ENCODE measurements at places on chromosomes 3 and 15. TPM values are rescaled to one million over a fixed set of nuclear protein-coding genes. Genes with fewer than 3 reads are reported as not detected.

The SHQ1 gene
- total RNA-seq: 14.4 TPM

GRCh38 chr3:195119461-195120266 is 151.3 kb downstream of the XXYLT1 start:
- no peak for DNase-seq

GRCh38 chr3:106228271-106228670 is 359.5 kb upstream of the CBLB start:
- DNase-seq: no peak

The MYL3 gene
- not detected for total RNA-seq

DNA sequence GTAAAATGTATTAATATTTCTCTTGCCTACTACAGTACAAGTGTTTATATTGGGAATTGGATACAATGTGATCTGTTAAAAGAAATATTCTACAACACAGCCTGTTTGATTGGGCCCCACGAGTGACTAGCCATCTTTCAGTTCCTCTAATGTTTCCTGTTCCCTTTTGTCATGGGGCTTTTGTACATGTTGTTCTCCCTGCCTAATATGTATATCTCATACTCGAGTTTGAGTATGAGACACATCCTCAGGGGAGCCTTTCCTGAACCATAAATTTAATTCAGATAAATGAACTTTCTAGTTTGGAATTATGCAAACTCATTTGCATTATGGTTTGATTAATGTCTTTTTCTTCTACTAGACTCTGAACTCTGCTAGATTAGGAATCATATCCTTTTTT is 65.5 kb downstream of the MEF2A start:
- no peak for DNase-seq

DNA sequence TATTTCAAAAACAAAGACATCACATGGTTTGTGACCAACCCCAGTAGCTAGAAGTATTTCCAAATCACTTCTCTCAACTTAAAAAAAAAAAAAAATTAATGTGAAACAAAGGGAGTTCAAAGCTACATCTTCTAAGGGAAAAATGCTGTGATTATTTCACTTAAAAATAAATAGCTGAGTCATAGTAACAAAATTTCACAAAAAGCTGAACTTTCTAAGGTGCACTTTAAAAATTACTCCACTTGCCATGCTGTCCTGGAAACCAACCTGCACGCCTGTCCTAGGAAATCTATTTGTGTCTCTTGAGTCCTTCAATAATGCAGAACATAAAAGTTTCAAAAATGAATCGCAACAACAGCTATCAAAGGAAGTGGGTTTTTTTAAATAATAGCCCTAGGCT is 1.8 kb downstream of the ACAP2 start:
- no peak for DNase-seq

DNA sequence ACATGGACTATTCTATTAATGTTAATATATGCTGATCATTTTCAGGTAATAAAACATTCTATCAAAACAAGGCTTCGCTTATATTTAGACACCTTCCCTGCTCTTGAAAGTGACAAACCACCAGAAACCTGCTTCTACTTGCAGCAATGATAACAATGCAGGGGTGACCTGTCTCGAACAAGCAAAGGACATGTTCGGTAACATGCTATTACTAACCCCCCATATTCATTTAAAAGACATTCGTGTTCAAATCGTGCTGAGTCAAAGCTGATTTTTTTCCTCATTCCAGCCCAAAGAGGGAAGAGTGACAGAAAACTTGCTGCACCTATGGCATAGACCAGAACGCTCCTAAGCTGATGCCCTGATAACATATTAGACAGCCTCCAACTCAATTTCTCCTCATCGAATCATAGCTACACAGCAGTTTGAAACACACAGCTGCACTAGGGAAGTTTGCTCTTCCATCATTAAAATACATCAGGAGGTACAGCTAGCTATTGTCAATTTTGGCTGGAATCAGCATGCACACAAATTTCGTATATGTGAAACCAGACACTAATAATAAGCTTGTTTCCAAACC is 341.5 kb downstream of the FOXP1 start:
- no peak for DNase-seq

DNA sequence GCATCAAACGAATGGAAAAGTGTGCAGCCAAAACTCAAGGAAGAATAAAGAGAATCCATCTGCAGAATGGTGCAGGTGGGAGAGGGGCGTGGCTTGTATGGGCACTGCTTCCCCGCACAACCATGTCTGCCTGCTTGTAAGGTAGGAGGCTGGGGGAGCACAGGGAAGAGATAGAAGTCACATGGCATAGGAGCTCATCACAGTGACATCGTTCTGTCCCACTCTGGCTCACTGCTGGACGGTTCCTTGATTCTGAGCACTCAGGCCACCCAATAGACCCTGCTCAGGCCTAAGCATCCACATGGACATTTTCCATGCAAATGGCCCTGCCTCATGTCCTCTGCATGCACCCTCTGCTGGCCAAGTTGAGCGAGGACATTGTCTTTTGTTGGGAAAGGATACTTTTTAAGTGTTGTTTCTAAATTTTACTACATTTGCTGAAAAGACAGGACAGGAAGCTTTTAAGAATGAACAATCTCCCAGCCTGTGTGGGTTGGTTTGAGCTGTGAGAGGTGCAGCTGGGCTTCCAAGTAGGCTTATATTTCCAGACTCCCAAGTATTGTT is 3.1 kb downstream of the MYLK start:
- peak; percentile 57 for DNase-seq

The PLSCR5 gene
- not detected for total RNA-seq

GRCh38 chr3:81270603-81271379 is 490.7 kb downstream of the GBE1 start:
- DNase-seq: no peak

The MED12L gene
- total RNA-seq: 7.8 TPM

- DNase-seq: no peak
These were observed 136.0 kb upstream of the UBE2E2 start for GRCh38 chr3:23067116-23067515.

DNA sequence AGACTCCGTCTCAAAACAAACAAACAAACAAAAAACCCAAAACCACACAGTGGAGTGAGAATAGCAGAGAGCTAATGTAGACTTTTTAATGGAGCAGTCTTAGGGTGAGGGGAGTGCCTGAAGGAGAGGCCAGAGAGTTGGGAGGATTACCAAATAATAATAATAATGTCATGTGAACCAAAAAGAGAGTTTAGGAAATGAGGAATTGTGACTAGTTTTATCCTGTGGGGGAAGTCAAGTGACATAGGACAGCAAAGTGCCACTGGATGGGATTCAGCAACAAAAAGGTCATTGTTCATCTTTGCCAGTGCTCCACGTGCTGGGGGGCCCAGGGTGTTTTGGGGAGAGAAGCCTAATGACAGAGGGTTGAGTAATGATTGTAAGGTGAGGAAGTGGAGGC is 12.9 kb downstream of the GPR87 start:
- DNase-seq: no peak

The DPPA2 gene
- total RNA-seq: 0.42 TPM

- DNase-seq: no peak
These were observed 458.1 kb downstream of the DIPK2A start for GRCh38 chr3:144429719-144430121.

The TTC21A gene
- 7.8 TPM for total RNA-seq

The IGSF10 gene
- total RNA-seq: 0.05 TPM

The THAP10 gene
- 3.3 TPM for total RNA-seq

GRCh38 chr15:36183201-36183600 is 396.2 kb upstream of the CDIN1 start:
- DNase-seq: no peak

The GOLGA6L4 gene
- total RNA-seq: 14.6 TPM

The GPR160 gene
- not detected for total RNA-seq

DNA sequence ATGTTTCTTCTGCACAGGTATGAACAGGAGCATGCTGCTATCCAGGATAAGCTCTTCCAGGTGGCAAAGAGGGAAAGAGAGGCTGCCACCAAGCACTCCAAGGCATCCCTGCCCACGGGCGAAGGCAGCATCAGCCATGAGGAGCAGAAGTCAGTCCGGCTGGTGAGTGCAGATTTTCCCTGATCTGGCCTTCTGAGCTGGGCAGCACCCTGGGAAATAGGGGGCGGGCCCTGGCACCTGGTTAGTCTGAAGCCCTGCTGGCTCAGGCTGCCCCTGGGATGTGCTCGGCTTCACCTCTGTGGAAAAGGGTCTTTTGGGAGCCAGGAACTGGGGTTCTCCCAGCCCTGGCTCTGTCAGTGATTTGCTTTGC is 29.0 kb downstream of the CHCHD6 start:
- no peak for DNase-seq

GRCh38 chr3:170180079-170180907 is 1.2 kb downstream of the PHC3 start:
- no peak for DNase-seq

- no peak for DNase-seq
These were observed 23.8 kb upstream of the SIAH2 start for GRCh38 chr3:150786791-150787190.

DNA sequence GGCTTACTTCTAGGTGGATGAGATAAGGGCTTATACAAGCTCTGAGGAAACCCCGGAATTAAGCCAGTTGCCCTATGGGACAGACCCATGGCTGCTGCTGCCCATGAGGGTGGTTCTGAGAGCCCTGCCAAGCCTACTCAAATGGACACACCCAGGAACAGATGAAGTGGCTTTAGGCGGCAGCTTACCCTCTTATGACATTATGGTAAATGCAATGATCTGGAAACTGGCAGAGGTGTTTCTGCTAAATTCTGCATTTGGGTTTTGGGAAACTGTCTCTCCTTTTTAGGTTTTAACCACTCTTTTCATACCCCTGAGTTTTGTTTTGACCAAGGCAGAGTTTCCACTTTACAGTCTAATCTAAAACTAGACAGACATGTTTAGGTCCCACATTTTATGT is 9.0 kb upstream of the ZBED2 start:
- no peak for DNase-seq

GRCh38 chr15:60044636-60045270 is 40.6 kb downstream of the FOXB1 start:
- no peak for DNase-seq

DNA sequence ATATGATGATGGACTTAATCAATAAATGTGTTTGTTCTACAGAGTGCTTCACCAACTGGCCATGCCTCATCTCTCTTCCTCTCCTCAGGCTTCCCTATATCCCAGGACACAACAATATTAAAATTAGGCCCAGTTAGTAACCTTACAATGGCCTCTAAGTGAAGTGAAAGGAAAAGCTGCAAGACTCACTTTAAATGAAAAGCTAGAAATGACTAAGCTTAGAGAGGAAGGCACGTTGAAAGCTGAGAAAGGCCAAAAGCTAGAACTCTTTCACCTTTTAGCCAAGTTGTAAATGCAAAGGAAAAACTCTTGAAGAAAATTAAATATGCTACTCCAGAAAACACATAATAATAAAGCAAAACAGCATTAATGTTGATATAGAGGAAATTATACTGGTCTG is 1010.3 kb downstream of the NAALADL2 start:
- no peak for DNase-seq

DNA sequence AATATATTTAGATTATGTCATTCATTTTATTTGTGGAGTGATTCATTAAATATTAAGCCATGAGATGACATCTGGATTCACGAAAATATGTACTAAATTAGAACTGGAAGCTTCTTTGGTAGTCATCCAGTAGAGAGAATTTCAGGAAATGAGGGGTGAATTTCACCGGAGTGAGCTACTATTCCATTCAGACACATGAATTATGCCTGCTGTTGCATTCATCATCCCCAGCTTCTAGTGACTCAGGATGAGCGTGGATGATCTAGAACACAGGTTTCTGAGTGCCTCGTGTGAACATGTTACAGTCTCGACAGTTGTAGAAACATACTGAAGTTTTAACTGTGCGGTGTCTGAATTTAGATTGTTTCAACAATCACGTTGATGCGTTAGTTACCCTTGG is 42.9 kb upstream of the GABRG3 start:
- no peak for DNase-seq

GRCh38 chr3:35393901-35394799 is 245.2 kb upstream of the ARPP21 start:
- DNase-seq: peak; percentile 79

The HYAL1 gene
- total RNA-seq: 0.96 TPM

The ABTB1 gene
- total RNA-seq: 35.0 TPM

DNA sequence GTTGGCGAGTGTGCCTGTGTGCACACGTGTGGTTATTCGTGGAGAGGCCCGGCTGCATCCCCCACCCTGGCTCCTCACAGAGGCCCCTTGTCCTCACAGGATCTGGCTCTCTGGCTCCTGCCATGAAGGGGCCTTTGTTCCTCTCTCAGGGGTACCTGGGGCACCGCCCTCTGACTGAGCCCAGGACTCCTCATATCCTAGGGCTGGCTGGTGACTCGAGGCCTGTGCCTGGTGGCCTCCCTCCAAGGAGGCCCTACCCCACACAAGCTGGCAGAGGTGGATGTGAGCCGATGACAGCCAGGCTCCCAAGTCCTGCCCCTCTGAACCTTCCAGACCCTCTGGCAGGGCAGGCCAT is 10.0 kb downstream of the PRKCD start:
- no peak for DNase-seq

The FAM81A gene
- total RNA-seq: not detected

DNA sequence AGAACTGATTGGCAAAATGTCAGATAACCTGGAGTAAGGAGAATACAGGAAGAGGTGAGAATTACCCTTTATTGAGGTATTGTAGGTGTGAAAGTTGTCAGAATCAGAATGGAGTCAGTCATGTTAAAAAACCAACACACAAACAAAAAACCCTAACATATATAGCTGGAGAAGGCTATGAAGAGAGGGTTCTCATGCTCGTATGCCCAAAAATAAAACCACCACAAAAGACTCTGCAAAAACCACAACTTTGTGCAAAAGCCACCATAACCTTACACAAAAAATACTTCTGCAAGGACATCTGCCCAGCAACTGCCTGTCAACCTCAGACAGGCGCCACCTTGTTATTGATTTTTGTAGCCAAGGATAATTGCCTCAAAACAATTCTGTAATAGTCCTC is 136.0 kb downstream of the CD47 start:
- DNase-seq: no peak

The RUVBL1 gene
- 33.1 TPM for total RNA-seq

GRCh38 chr15:41501931-41502794 is 8.5 kb downstream of the ITPKA start:
- no peak for DNase-seq

DNA sequence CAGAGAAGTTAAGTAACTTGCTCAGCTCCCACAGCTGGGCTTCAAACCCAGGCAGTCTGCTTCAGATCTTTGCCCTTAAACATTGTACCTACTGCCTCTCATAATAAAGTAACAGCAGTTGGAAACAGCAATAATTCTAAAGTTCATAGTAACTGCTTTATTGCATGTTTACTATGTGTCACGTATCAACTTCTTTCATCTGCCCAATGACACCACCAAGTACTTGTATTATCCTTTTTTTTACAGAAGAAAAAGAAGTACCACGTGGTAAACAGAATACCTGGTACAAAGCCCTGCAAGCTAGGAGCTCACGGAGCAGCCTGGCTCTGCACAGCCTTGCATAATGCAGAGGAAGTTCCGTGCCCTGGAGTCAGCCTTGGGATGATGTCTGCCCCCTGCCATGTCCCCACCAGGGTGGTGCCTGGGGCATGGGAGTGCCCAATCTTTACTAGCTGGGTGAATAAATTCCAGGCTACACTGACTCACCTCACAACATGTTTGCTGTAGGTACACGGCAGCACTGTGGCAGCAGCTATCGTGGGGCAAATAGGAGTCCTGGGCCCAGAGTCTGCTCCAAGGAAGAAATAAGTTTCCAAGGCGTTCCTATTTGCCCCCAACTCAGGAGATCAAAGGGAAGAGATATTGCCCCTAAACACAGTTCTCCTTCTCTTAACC is 77.2 kb downstream of the LDHAL6B start:
- DNase-seq: no peak

- DNase-seq: no peak
These were observed 90.7 kb downstream of the IGF2BP2 start for GRCh38 chr3:185733980-185734724.

- DNase-seq: no peak
These were observed 507.5 kb upstream of the TGFBR2 start for GRCh38 chr3:30098653-30099455.

- DNase-seq: no peak
These were observed 141.4 kb downstream of the ADAMTS17 start for GRCh38 chr15:100200287-100200880.

All from glutamatergic neuron (in vitro differentiated cells).